ENCODE measurements at places on chromosomes 2 and 18. TPM values are rescaled to one million over a fixed set of nuclear protein-coding genes. Genes with fewer than 3 reads are reported as not detected.

DNAJC5G gene
- not detected for total RNA-seq

USP14 gene
- 9.3 TPM for total RNA-seq

RAX gene
- total RNA-seq: not detected

ERBB4 gene
- total RNA-seq: 0.03 TPM

MYO5B gene
- 4.7 TPM for total RNA-seq

FSHR gene
- not detected for total RNA-seq

TTL gene
- total RNA-seq: 30.4 TPM

MATN3 gene
- 0.15 TPM for total RNA-seq

FAM110C gene
- 0.30 TPM for total RNA-seq

REEP1 gene
- 1.4 TPM for total RNA-seq

AKAIN1 gene
- total RNA-seq: not detected

AQP4 gene
- total RNA-seq: not detected

Measured in A375 (cell line).